NCI-H187 treated with DMSO at 0.1 percent for 48 hours (cell line): ENCODE measurements at places on chromosomes 1 and 21.

- DNase-seq: no peak
Observed at GRCh38 chr1:208031316-208031931, 120.5 kb upstream of the CD34 start.

DNA sequence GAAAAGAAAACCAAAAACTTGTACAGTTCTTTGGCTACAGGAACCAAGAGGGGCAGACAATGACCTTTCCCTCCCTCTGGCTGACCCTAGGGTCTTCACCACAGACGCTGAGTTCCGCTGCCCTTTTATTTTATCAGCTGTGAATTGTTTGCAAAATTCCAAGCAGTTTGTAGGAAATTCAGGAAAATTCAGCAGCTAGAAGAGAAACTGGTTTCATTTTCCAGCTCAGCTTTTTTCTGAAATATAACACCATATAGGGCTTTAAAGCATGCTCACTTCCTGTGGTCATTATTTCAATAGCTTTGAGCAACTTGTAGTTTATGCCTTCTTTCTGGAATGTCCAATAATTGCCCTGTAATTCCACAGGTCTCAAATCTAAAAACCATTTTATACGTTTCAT is 5.5 kb upstream of the PIK3R3 start:
- no peak for DNase-seq

- no peak for DNase-seq
Observed at GRCh38 chr21:43736224-43736883, 17.4 kb downstream of the PDXK start.

DNA sequence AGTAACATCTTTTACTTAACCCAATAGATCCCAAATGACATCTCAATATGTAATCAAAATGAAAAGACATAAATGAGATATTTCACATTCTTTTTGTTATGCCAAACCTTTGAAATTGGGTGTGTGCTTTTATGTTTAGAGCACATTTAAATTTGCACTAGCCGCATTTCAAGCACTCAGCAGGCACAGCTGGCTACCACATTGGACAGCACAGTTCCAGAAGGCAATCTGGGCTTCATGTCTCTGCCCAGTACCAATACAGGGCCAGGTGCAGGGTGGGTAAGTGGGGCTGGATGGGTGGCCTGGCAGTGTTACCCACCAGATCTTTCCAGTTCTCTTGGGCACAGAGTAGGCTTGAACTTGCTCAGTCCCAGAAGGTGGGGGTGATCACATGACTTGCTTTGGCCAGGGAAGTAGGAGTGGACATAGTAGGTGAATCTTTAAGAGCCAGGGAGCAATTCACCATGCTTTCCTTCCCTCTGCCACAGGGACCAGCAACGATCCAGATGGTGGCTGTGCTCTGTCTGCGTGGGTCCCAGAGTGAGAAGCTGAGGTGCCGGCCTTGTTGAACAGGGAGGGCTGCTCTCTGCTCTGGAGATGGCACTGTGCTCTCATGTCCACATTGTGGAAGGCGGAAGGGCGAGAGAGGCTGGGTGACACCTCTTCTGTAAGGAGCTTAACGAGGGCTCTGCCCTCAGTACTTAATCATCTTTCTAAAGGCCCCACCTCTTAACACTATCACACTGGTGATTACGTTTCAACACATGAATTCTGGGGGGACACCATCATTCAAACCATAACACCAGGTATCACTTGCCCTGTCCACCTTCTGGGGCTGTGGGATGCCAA is 261.4 kb downstream of the GRIK3 start:
- DNase-seq: no peak
